Motor neuron (in vitro differentiated cells): ENCODE measurements at places on chromosomes 3 and 15. TPM values are rescaled to one million over a fixed set of nuclear protein-coding genes. Genes with fewer than 3 reads are reported as not detected.

DNA sequence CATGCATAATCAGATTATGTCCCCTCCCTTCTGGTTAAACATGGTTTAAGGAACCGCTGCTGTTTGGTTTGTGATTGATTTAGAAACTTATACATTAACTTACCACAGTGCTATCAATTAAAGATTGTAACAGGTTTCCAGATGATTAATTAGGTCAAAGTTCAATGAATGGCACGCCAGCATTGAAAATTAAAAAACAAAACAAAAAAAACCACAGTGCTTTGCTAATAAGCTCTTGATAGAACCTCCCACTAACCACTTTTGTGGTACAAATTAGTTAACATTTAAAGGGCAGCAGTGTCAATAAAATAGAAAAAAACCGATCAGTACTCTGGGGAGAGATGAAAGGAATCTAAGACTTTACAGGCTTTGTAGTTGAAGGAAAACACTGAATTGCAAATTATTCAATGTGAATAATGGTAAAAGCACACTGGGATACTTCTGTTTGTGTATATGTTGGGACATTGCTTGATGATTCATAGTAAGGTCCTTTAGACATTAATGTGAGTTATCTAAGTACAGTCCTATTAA lies 7.6 kb upstream of the C3orf38 start:
- peak; percentile 99 for ATAC-seq

DNA sequence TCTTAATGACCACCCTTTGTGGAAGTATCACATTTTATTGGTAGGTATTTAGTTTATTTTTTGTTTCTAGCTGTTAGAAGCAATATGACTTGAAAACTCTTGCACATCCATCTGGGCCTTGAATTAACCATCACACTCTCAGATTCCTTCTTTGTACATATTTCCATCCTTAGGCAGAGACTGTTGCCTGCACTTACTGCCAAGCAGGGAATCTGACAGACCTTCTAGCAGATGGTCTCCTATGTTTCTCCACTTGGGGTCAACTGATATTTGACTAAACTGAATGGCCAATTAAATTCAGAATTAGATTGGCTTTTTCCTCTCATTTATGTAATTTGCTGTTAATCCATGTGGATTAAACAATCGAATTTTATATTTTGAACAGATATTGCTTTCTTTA lies 324.9 kb upstream of the TGFBR2 start:
- ATAC-seq, result no peak

DNA sequence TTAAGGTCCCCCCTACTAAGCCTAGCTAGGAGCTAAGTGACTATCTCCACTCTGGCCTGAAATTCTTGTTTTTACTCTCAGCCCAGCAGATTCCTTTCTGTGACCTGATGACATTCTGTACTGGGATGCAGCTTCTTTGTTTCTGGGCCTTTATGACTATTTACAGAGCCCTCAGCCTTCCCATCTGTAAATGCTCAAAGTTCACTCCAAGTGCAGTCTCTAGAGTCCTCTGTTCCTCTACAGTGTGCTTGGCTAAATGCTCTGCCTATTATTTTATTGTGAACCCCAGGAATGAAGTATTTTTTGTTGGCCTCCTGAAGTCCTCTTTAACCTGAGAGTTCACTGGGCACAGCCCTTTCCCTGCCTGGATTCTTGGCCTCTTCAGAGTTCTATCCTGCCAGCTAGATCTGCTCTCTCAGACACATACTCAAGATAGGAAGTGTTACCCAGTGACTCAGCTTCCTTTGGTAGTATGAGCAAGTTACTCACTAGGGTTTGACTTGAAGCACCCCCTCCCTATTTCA lies 278.1 kb upstream of the P2RY1 start:
- no peak for ATAC-seq

DNA sequence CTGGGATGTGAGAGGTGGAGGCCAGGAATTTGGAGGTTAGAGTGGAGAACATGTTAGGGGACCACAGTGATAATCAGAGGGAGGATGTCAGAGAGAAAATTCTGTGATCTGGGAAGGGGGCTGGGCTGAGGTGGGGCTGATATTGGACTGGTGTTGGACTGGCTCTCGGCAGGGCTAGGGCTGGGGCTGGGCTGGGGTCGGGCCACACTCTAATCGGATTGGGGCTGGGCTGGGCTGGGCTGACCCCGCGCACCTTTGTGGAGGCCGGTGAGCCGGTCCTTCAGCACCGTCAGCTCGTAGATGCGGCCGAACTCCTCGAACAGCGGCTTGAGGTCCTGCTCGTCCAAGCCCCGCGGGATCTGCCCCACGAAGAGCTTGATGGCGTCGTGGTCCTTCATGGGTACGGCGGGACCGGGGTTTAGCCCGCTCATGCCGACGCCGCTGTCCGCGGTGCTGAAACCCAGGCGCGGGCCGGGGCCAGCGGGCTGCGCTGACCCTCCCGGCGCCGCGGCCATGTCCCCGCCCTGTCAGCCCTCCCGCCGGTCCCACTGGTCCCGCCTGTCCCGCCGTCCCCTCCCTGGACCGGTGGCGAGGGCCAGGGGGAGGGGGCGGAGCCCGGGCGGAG lies 485 bp downstream of the CELF6 start:
- peak; percentile 64 for ATAC-seq

DNA sequence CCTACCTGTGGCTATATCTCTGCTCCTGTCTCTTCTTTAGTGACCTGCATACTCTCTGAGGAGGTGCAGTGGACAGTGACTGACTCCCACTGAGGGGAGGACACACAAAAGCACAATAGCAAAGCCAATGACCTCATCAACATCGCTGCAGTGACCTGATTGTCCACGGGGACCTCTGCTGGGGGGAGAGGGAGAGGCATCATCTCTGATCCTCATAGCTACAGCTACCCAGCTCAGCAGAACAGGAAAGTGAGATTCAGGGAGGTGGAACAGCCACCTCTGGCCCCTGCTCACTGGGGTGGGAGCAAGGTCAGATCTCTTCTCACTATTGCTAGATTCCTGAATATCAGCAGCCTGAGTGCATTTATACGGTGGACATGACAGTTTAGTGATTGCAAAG lies 179.2 kb downstream of the ATP10A start:
- ATAC-seq, result no peak

DNA sequence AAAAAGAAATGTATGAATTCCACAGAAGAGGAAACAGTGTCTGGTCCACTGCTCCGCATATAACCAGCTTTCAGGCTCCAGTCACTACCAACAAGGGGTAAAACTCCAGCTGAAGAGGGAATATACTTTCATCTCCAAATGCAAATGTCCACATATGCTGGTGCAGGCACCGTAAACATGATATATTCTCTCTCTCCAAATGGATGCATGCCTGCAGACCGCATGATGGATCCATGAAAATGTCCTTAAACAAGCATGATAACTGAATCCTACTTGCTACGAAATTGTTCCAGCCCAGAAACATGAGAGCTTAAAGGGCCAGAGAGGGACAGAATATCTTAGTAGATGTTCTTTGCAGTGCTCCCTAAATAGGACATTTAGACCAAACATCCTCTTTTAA lies 150.3 kb upstream of the FEZF2 start:
- no peak for ATAC-seq

DNA sequence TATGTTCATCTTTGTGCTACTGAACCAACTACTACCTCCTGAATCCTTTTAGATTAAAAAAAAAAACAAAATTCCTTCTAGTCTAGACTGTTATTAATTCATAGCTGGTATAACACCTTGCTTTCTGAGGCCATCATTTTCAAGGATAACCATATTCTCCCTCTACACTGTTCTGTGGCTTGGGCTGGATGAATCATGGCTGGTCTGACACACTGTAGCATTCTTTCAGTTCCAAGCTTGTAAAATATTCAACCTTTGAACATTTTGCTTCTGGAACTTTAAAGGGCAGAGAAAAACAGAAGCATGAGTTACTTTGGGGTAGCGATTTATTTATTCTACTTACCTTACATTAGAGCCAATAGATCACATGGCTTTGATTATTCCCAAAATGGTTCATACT lies 7.6 kb downstream of the HSPBAP1 start:
- no peak for ATAC-seq

The GOLGA6L9 gene
- 5.3 and 11.5 TPM in 2 replicates for total RNA-seq

DNA sequence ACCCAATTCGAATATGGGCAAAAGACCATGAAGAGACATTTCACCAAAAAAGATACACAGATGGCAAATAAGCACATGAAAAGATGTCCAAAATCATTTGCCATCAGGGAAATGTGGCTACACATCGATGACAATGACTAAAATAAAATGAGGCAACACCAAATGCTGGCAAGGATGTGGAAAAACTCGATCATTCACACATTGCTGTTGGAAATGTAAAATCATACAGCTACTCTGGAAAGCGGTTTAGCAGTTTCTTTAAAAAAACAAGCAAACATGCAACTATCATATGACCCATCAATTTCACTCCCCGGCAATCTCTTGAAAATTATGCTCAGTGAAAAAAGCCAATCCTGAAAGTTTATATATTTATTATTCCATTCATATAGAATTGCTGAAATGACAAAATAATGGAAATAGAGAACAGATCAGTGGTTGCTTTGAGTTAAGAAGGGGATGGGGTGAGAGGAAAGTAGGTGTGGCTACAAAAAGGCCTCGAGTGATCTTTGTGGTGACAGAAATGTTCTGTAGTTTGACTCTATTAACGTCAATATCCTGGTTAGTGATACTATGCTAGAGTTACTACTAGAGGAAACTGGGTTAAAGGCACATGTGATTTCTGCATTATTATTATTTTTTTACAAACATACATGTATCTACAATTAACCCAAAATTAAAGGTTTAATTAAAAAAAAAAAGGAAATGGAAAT lies 45.0 kb downstream of the DLG1 start:
- no peak for ATAC-seq

DNA sequence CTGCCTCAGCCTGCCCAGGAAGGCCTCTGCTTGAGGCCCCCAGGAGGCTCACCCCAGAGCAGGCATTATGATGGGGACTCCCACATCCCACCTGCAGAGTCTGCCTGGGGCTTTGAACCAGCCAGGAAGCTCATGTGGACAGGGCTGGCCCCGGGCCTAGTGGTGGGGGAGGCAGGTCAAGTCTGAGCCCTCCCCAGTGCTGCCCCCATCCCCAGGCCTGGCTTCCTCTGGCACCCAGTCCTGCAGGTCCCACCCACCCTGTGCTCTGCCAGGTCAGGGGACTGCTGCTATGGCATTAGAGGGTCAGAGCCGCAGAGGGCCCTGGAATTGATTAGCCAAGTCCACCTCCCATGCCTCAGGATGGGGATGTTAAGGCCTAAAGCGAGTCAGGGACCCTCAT lies 17.6 kb upstream of the VPS33B start:
- ATAC-seq, result no peak

The KNL1 gene
- 1.0 and 1.1 TPM in 2 replicates for total RNA-seq

The KNG1 gene
- total RNA-seq, result not detected in 2 replicates

DNA sequence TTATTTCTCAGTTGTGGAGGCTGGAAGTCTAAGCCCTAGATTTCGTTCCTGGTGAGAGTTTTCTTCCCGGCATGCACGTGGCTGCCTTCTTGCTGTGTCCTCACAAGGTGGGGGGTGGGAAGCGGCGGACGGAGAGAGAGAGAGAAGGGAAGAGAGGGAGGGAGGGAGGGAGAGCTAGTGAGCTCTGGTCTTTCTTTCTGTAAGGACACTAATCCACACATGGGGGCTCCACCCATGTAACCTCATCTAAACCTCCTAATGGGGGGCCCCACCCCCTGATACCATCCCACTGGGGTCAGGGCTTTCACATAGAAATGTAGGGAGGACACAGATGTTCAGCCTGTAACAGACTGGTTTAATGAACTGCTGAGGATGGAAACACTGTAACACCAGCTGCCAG lies 7.3 kb downstream of the FBLN2 start:
- ATAC-seq, result peak; percentile 11

GRCh38 chr3:134833453-134834163 lies 38.5 kb downstream of the EPHB1 start:
- no peak for ATAC-seq

GRCh38 chr3:38353151-38353550 lies 6.6 kb downstream of the XYLB start:
- no peak for ATAC-seq

- no peak for ATAC-seq
Observed at GRCh38 chr3:57654267-57654666, 38.6 kb downstream of the DENND6A start.

- no peak for ATAC-seq
Observed at GRCh38 chr15:69992348-69992747, 105.4 kb downstream of the TLE3 start.

The ACOX2 gene
- total RNA-seq, result 13.6 and 15.7 TPM in 2 replicates

The GHSR gene
- 0.21 and 0.36 TPM in 2 replicates for total RNA-seq

The TRMT10C gene
- 23.2 and 25.4 TPM in 2 replicates for total RNA-seq

GRCh38 chr15:67091071-67091979 lies 25.9 kb downstream of the SMAD3 start:
- ATAC-seq, result peak; percentile 79
